Brain (organoid and tissue), 16 donors: ENCODE measurements at places on chromosomes 12 and 14.

DNA sequence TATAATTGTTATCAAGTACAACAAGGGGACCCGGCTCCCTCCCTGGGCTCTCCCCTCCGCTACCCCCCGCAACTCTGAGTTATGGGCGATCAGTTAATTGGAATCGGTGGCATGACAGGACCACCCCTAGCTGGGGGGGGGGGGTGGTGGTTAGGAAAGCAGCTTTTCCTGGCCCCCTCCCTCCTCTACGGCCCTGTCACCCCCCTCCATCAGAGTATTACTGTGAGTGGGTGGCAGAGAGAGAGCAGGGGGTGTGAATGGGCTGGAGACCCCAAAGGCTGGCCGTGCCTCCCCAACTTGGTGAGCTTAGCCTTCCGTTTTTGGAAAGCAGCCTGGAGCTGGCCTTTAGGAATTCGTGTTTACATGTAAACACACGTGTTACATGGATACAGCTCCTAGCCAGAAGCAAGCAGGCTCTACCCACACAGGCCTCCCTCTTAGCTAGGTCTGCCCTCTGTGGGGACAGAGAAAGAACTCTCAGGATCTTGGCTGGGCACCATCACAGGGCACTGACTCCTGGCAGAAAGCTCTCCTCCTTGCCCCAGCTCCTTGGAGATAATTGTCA is 1.1 kb upstream of the HOXC4 start:
- DNase-seq = no peak

DNA sequence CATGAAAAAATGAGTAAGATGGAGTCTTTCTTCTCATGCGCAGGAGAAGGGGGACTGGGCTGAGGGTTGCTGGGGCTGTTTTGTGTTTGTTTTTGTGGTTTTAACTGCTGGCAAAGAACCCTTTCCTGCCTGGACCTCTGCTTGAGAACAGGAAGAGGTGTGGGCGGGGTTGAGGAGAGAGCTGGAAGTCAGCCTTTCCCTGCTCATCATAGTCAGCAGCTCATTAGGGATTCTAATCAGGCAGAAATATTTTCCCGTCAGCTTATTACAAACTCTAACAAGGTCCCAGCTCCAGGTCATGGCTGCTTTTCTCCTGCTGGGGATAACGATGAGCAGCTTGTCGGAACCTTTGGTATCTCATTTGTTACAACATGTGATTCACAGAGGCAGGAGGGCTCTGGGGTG is 185.0 kb upstream of the NRXN3 start:
- DNase-seq = no peak

DNA sequence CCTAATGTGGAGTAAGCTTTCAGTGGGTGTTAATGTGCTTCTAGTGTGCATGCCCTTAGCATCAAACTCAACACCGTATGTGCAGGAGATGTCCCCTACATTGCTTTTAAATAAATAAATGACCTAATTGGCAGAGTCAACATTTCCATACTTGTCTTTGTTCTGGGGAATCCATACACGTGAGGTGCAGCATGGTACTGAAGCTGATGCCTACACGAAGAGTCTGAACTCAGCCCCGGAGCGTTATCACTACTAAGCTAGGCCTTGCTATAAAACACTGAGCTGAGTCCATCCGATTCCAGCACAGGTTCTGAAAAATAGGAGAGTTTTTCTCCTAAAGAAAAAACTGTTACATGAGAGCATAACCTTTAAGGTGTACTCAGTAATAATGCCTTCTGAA is 125.0 kb upstream of the DYRK2 start:
- DNase-seq = no peak

GRCh38 chr14:104510794-104511611 is 68.6 kb upstream of the C14orf180 start:
- DNase-seq = peak; percentile 97

- no peak for DNase-seq
Measured at GRCh38 chr12:117594481-117594880, 233.1 kb upstream of the NOS1 start.

DNA sequence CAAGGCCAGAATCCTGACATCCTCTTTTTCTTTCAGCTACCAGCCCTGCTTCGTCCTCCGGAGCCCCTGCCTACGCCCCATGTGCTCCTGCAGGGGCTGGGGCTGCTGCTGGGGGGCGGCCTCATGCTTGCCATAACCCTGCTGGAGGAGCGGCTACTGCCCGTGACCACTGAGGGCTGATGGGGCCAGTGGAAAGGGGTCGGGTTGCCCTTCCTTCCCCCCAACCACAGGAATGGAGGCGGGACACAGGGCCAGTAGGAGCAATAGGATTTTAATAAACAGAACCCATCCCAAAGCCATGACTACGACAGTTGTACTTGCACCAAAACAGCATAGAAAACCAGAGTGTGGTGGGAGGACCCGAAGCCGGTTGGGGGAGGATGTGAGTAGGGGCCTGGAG is 7.7 kb downstream of the SLC39A5 start:
- DNase-seq = no peak

DNA sequence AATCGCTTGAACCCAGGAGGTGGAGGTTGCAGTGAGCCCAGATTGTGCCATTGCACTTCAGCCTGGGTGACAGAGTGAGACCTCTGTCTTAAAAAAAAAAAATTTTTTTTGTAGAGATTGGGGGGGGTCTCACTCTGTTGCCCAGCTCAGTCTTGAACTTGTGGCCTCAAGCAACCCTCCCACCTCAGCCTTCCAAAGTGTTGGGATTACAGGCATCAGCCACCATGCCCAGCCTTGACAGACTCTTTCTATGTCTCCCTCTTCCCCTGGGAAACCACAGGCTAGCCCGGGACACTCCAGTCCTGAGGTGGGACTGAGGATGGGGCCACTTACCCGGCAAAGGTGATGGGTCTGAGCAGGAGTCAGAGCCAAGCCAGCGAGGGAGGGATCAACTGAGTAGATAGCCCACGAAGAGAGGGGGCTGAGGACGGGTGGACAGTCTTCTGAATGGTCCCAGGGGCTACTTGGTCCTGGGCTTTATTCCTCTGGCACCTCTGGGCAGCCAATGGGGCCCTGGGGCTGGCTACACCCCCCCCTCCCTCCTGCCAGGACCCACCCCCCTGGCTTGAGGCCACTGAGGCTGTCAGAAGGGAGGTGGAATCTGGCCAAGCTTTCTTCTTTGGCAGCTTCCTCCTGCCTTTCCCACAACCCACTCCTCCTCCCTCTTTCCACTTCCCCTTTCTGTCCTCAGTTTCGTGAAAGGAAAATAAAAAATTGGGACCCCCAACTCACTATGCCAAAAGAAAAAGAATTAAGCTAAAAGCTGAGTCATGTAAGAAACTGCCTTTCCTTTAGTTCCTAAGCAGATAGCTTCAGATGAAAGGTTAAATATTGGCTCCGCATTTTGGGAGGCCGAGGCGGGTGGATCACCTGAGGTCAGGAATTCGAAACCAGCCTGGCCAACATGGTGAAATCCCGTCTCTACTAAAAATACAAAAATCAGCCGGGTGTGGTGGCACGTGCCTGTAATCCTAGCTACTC is at the start of gene SDS:
SDS (minus strand) TSS at position 453 of the 981 bp plus-strand sequence. CDS start 4,179 bp downstream, outside the sequence.
- peak; percentile 88 for DNase-seq

- DNase-seq = no peak
Measured at GRCh38 chr12:77003914-77004313, 61.5 kb downstream of the E2F7 start.

DNA sequence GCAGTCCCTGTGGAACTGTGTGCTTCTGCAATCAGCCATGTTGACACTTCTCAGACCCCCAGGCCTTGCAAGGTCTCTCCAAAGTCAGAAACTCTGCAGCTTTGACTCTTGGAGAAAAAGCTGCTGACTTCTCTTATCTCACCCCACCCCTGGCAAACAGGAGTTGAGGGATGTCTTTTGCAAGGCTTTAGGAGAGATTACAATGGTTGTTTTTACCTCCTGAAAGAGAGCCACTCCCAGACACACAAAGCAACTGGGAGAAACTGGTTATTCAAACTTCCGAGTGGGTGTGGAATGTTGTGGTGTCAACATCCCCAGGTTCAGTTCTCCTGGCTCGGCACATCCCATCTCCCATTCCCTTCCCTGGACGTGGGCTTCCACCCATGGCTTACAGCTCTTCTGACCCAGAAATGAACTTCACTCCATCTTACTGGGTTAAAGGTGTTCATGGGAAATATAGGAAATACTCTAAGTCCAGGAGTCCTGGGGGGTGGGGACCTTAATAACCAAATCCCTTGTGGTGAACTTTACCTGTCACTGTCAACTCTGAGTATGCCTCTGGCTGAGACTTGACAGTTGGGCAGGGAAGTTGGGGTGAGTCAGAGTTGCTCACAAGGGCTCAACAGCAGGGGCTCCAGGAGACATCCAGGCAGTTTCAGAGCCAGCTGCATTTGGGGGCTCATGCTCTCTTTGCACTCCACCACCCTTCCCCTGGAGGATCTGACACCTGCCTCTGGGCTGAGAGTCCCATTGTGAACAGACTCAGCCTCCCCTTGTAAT is 41.9 kb downstream of the CCDC177 start:
- DNase-seq = no peak
